Adipose tissue (tissue), 3 donors: ENCODE measurements at places on chromosomes 2 and 18. TPM values are rescaled to one million over a fixed set of nuclear protein-coding genes. Genes with fewer than 3 reads are reported as not detected.

Gene ANKRD62
- 0.03 TPM for polyA plus RNA-seq

Gene KLHL29
- polyA plus RNA-seq = 10.2 TPM

Gene SNED1
- 3.3 TPM for polyA plus RNA-seq

Gene OSBPL6
- 0.22 TPM for polyA plus RNA-seq

Gene ZBTB14
- polyA plus RNA-seq = 4.9 TPM

Gene TCF7L1
- polyA plus RNA-seq = 16.5 TPM

Gene MC5R
- polyA plus RNA-seq = not detected

Gene TMEM237
- 3.3 TPM for polyA plus RNA-seq

Gene IL18R1
- 5.9 TPM for polyA plus RNA-seq

Gene SLC23A3
- 2.0 TPM for polyA plus RNA-seq

Gene SPEG
- polyA plus RNA-seq = 6.8 TPM

Gene GPR45
- not detected for polyA plus RNA-seq

Gene CXCR1
- polyA plus RNA-seq = 6.6 TPM

Gene STPG4
- 0.06 TPM for polyA plus RNA-seq

Gene REG3G
- polyA plus RNA-seq = 0.56 TPM

Gene NEURL3
- not detected for polyA plus RNA-seq

Gene ERMN
- polyA plus RNA-seq = not detected

Gene SNRPD1
- polyA plus RNA-seq = 6.2 TPM

Gene AKAIN1
- polyA plus RNA-seq = not detected

Gene CNNM4
- 4.1 TPM for polyA plus RNA-seq

Gene GULP1
- 7.5 TPM for polyA plus RNA-seq

Gene ERFE
- polyA plus RNA-seq = 2.1 TPM

Gene GATA6
- 21.4 TPM for polyA plus RNA-seq

Gene ACTG2
- 17.1 TPM for polyA plus RNA-seq

Gene MGAT4A
- polyA plus RNA-seq = 12.7 TPM

Gene EVX2
- polyA plus RNA-seq = not detected

Gene BIRC6
- 13.4 TPM for polyA plus RNA-seq

Gene SPC25
- 0.07 TPM for polyA plus RNA-seq

Gene ATP6V1C2
- polyA plus RNA-seq = 0.82 TPM

Gene PLEKHH2
- polyA plus RNA-seq = 3.2 TPM

Gene SKOR2
- polyA plus RNA-seq = not detected

Gene SKA1
- 0.15 TPM for polyA plus RNA-seq

Gene ASIC4
- not detected for polyA plus RNA-seq

Gene TGFA
- polyA plus RNA-seq = 1.8 TPM

Gene DTNA
- 10.7 TPM for polyA plus RNA-seq

Gene NT5DC4
- polyA plus RNA-seq = not detected

Gene MYL1
- polyA plus RNA-seq = 3.4 TPM

Gene DPP10
- 0.18 TPM for polyA plus RNA-seq

Gene TMEM37
- 77.7 TPM for polyA plus RNA-seq

Gene UGT1A5
- 0.04 TPM for polyA plus RNA-seq

Gene REG1B
- 24,061 TPM for polyA plus RNA-seq

Gene ASAP2
- 24.0 TPM for polyA plus RNA-seq
